ENCODE measurements at places on chromosomes 13 and 19.

- no peak for DNase-seq
Measured at GRCh38 chr13:56953965-56954364, 186.8 kb upstream of the PRR20A start.

GRCh38 chr19:36099166-36099785 lies 11.7 kb upstream of the OVOL3 start:
- DNase-seq = no peak

- no peak for DNase-seq
Measured at GRCh38 chr19:16363133-16363851, 38.7 kb downstream of the KLF2 start.

DNA sequence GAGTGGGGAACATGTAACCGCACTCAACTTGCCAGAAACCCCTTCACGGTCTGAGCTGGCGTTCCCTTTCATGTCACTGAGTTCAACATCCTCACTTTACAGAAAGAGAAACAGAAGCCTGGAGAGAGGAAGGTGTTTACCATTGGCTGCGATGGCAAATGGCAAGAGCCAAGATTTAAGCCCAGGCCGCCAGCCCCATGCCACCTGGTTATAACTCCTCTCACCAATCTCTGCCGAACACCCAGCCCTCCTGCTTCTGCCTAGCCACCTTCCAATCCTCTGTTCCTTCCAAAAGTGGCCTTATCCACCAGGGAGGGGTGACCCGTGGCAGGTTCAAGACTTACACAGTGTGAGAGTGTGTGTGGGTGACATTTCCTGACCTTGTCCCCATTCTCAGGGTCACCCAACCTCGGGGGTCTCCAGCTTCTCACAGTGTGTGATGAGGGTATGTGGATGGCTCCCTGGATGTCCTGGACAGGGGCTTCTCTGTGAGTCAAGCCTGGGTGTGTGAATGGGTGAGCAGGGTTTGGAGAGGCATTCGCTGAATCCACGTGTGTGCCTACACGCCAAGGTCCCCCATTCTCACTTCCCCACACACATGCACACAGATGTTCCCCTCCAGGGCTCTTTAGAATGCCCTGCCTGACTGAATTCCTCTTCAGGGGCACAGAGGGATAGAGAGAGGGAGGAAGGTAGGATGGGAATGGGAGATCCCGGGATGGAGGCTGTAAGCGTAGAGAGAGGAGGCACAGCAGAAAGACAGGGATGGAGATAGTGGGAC lies 1.2 kb downstream of the CADM4 start:
- DNase-seq = no peak

GRCh38 chr13:73585236-73585635 lies 526.4 kb downstream of the KLF5 start:
- no peak for DNase-seq

DNA sequence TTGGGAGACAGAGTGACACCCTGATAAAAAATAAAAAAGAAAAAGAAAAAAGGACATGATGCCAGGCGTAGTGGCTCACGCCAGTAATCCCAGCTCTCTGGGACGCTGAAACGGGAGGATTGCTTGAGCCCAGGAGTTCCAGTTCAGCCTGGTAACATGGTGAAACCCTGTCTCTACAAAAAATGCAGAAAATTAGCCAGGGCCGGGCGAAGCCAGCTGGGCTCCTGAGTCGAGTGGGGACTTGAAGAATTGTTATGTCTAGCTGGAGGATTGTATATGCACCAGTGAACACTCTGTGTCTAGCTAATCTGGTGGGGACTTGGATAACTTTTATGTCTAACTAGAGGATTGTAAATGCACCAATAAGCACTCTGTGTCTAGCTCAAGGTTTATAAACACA lies 32.3 kb downstream of the TMPRSS9 start:
- no peak for DNase-seq

DNA sequence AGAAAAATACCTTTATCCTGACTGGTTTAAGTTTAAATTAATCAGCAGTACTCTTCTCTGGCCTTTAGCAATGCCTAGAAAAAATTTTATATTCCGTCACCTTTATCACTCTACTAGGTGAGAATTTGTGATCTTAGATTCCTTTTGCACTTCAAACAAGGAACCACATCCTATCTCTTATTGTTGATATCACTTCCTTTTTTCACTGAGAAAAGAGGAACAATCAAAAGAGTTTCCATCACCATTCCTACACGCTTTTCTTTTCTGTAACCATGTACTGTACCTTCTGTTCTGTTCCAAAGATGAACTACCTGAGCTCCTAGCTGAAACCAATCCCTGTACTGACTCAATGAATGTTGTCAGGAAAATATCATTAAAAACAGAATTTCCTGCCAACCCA lies 1379.0 kb upstream of the MIR17HG start:
- no peak for DNase-seq

DNA sequence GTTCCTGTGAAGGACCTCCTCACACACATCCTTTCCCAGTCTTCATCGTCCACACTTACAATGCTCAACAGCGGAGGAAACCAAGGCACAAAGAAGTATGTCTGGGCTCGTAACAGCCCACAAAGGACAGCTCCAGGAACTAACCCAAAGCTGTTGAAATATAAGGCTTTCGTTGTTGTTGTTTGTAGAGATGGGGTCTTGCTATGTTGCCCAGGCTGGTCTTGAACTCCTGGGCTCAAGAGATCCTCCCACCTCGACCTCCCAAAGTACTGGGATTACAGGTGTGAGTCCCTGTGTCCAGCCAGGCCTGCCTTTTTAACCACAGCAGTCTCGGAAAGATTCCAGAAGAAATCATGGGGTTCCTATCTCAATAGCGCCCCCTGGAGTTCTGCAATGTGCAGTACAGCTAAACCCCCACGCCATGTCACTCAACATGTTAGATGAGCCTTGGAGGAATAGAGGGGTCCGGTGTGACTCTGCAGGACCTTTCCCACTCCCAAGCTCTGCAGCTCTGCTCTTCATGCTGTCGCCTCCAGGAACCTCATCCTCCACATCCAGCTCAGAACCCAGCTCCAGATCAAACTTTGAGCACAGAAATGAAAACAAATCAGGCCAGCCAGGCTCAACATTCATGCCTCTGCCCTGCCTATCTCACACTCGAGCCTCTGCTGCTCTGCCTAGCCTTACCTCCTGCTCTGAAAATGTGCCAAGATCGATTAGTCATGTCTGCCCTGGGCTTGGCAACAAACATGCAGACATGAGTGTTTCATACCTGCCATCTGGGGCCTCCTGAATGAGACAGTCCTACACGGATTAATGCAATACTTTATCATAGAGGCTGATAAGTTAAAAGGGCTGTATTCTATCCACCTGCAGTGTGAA lies 7.5 kb downstream of the PLA2G4C start:
- DNase-seq = peak; percentile 35

DNA sequence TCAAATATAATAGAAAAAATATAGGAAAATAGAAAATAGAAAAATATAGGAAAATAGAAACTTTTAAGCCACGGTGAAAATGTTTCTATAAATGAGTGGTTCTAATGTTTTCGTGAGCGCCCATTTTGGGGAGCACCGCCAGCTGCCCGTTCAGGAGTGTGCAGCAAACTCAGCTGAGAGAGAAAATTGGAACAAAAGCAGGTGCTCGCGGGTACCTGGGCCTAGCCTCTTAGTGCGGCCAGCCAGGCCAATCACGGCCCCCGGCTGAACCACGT lies 204 bp upstream of the PDX1 start:
- no peak for DNase-seq

DNA sequence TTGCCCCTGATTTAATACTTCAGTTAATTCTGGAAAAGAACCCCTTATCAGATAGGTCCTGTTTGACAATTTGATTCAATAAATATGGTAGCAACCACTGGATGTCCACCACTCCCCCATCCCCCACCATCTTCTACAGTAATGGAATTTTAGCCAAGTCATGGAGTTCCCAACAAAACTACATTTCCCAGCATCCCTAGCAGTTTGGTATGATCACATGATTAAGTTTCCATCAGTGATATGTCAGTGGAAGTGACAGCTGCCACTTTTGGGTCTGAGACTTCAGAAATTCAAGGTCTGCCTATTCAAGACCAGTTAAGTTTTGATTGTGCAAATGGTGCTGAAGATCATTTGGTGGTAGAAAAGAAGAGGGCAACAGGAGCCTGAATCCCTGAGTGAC lies 85.5 kb downstream of the CACNA1A start:
- DNase-seq = no peak

DNA sequence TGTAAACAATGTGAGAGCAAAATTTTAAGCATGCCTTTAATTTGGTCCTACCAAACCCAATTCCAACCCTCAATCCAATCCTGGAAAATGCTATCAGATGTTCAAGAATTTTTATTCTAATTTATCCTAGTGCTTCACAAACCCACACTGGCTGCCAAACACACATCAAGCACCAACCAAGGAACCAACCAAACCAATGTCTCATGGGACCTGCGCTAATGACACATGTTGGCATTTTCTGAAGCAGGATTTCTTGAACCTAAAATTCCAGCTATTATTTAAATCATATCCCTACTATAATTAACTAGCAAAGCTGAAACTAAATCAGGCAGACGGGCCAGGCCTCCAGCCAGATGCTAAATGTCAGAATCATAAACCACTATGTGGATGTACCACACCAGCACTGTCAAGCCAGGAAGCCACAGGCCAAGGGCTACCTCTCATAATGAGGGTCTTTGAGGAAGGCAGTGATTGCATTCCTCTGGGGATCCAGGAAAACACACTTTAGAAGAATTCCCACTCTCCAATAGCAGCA lies 5.8 kb downstream of the LATS2 start:
- no peak for DNase-seq

DNA sequence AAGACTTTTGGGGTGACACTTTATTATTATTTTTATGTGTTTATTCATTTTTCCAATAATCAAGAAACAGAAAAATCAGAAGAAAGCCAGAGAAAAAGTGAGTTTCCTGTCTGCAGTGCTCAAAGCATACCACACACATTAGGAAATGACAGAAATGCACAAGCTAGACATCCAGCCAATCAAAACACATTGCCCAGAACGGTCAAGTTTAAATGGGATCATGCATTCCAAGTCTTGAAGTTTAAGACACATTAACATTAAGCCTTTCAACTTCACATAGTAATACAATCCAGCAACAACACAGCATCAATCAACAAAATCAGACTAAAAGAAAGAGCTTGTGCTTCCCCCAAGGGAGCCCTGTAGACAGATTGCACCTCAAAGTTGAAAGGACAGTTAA lies 28.7 kb upstream of the MEDAG start:
- DNase-seq = no peak

- DNase-seq = no peak
Measured at GRCh38 chr19:1634938-1635243, 17.5 kb downstream of the TCF3 start.

DNA sequence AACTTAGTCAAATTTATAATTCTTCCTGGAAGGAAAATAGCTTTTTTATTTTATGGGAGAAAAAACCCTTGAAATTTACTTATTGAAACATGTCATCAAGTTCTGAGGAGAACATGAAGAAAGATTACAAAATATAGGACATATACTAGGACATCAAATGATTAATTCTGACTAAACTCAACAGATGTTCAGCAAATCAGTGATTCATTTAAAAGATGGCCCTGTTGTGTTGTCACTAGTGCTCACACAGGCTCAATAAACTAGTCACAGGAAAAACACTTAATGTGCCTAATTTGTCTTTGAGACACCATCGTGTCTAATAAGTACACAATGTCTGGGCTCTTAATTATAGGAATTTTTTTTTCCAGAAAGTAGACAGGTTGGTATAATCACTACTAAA lies 223.8 kb upstream of the TMTC4 start:
- DNase-seq = no peak

- DNase-seq = no peak
Measured at GRCh38 chr13:24148414-24149235, 11.9 kb upstream of the SPATA13 start.

- no peak for DNase-seq
Measured at GRCh38 chr13:101010100-101010499, 335.5 kb upstream of the TMTC4 start.

DNA sequence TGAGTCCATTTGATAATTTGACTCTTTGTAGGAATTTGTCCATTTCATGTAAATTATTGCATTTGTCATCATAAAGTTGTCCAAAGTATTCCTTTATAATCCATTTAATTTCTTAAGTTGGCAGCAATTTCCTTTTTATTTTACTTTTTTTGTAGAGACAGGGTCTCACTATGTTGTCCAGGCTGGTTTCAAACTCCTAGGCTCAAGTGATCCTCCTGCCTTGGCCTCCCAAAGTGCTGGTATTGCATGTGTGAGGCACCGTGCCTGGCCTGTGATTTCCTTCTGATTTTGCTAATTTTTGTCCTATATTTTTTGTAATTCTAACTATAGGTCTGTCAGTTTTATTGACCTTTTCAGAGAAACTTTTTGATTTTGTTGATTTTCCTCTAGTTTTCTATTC lies 84.9 kb downstream of the URI1 start:
- DNase-seq = no peak

GRCh38 chr19:38683393-38684077 lies 36.1 kb downstream of the ACTN4 start:
- DNase-seq = peak; percentile 58

DNA sequence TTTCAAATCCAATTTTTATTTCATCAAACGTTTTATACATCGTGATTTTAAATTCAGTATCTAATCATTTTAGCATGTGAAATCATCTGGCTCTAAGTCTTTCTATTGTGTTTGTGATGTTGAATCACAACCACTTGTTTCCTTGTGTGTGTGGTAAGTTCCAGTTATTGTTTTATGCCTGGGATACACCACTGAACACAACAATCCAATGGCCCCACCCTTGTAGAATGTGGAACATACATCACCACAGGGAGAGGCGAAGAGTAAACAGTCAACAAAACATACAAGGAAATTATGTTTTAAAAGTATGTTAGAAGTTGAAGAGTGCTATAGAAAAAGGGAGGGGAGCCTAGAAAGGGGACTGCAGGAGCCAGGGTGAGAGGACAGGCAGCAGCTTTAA lies 100.5 kb downstream of the EPSTI1 start:
- DNase-seq = no peak

GRCh38 chr13:99327126-99327525 lies 19.9 kb upstream of the GPR183 start:
- no peak for DNase-seq

- DNase-seq = no peak
Measured at GRCh38 chr19:43760941-43761340, 6.2 kb upstream of the SMG9 start.

GRCh38 chr19:17830567-17831418 lies 9.5 kb upstream of the INSL3 start:
- peak; percentile 34 for DNase-seq

- no peak for DNase-seq
Measured at GRCh38 chr13:46759846-46760245, 37.1 kb downstream of the ESD start.

GRCh38 chr13:98384739-98385138 lies 192.2 kb downstream of the STK24 start:
- no peak for DNase-seq

- DNase-seq = no peak
Measured at GRCh38 chr13:19055611-19056010, 126.0 kb downstream of the TUBA3C start.

DNA sequence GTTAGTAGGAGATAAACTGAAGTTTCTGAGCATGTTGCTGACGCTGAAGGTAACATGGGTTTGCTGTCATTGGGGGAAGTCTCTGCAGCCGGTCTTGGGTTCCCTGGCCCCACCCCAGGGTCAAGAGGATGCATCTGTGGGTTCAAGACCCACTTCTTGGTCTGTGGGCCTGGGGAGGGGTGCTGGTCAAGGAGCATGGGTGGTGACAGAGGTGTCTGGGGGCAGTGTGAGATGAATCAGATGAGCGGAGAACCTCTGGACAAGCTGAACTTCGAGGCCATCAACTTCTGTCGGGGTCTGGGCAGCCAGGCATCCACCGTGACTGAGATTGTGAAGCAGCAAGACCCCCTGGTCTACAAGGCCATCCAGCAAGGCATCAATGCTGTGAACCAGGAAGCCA lies 51.9 kb downstream of the ACSBG2 start:
- no peak for DNase-seq

All from activated CD4-positive, alpha-beta T cell treated with anti-CD3 and anti-CD28 coated beads for 4 hours (primary cell).